Left kidney (tissue), 8 donors: ENCODE measurements at places on chromosomes 3 and 15.
A peak's percentile ranks its signal among the peaks of the same experiment; 100 is the strongest.

- no peak for DNase-seq
Observed at GRCh38 chr3:106093616-106094015, 224.8 kb upstream of the CBLB start.

- DNase-seq, result no peak
Observed at GRCh38 chr3:121670676-121671075, 10.0 kb upstream of the HCLS1 start.

- DNase-seq, result no peak
Observed at GRCh38 chr3:4819746-4820145, 159.5 kb upstream of the BHLHE40 start.

DNA sequence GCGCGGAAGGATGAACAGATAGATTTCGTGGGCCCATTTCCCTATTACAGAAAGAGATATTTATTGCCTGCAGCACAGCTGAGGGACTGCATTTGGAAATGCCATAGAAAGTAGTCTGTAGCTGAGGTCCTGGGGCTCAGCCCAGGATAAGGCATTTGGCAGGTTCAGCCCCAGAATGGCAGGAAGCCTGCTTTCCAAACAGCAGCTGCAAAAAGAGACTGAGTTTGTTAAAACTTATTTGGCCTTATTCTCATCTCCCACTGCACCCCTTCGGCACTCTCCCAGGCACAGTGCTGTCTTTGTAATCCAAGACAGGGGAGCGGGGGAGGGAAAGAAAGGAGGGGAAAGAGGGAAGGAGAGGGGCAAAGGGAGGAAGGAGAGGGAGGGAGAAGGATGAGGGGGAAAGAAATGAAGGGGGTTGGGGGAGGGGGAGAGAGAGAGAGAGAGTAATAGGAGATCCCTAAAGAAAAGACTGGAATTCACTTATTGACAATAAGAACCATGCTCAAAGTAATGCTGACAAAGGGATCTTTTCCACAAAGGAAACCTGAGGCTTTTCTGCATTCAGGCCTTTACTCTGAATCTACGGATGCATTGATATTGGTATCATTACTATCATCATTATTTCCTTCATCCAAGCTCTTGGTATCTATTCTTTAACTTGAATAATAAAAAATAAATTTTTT, 94.0 kb upstream of the LRRN1 start:
- no peak for DNase-seq

- peak; percentile 24 for DNase-seq
Observed at GRCh38 chr3:101828691-101829436, 20.4 kb upstream of the NFKBIZ start.

DNA sequence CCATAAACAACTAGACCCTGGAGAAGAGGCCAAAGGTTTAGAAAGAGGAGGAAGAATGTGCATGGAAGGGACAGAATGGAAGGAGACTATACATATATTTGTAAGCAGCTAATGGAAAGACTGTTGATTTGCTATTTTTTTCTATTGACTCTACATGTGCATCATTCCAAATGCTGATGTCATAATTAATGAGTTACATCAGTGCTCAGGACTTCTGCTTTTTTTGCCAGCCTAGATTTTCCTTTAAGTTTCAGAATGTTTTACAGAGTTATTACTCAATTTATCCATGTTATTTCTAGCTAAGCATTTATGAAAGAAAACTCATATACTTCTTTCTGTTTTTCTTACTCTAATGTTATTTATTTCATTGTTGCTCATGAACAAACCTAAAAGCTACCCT, 62.6 kb upstream of the VGLL3 start:
- DNase-seq, result no peak

DNA sequence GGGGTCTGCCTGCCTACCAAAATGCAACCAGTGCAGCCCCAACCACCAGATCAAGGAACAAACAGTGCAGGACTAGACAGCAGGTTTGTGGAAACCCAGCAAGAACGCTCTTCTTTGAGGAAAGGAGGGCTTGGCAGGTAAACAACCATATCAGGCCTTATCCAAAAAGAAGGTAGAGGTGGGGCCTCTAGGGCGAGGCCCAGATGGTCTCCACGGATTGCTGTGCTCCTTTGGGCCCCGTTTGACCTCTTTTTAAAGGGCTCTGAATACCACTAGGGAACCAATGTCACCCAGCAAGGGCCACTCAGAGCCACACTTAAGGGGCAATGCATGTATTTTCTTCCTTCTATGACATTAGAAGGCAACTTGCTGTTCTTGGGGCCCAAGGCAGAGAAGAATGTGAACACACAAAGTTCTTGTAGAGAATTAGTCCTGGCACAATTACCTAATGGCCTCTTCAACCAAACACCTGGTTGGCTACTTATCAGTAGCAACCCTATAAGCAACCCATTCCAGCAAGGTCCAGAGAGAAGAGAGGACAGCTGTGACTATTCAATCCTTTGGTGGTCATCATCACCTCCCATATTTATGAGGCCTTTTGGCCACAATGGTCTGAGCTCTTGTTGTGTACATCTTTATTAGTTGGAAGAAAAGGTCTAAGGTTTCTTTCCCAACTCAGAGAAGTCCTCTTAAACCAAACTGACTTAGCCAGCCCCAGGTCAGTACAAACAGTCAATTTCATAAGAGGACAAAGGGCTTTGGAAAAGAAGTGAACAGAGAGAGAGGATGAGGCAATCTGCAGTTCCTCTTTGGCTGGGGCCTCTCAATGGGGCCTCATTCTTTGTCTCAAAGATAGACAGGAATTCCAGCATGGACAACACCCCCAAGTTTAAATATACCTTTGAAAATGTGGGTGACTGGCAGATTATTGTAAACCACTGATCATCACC, 36.0 kb downstream of the FOXP1 start:
- DNase-seq, result no peak

DNA sequence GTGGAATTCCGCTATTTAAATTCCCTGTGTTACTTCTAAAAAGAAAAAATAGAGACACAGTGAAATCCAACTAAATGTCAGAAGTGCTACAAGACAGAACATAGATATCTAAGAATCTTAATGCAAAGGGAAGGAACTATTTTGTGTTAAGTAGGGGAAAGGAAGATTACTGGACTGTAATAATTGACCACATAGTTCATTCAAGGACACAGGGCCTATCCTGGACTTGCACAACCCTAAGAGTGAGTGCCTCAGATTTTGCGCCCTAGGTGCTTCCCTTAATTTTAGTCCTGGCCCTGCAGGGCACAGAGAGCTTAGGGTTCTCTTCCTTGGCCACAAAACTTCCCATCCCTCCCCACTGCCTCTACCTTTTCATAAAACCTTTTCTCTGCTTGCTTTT, 3.5 kb upstream of the IL20RB start:
- no peak for DNase-seq
